ENCODE measurements at places on chromosomes 16 and 17.
A peak's percentile ranks its signal among the peaks of the same experiment; 100 is the strongest.

GRCh38 chr16:68089067-68089466 lies 3.9 kb downstream of the NFATC3 start:
- no peak for DNase-seq

DNA sequence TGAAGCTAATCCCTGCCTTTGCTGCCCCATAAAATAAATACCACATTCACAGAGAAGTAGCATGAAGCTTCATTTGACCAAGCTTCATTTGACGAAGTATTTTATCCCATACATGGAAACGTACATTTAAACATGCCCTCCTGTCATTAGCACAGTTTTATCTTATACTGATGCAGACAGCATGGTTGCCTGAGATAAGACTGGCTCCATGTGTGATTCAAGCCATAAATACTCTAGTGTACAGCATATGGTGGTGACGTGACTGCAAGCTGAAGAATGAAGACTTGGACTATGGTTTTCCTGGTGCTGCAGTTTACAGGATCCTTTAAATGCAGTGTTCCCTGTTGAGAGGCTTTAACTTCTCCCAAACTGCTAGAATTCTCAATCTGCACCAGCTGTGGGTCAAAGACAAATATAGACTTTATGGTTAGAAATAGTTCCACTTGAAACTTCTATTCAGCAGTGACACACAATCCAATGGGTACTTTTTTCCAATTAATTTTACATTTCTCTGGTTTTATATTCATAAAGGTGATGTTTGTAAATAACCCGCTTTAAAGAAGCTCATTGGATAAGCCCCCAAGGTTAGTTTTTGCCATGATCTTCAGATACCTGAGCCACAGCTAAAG lies 64.9 kb downstream of the CYB561 start:
- DNase-seq, result peak; percentile 42

DNA sequence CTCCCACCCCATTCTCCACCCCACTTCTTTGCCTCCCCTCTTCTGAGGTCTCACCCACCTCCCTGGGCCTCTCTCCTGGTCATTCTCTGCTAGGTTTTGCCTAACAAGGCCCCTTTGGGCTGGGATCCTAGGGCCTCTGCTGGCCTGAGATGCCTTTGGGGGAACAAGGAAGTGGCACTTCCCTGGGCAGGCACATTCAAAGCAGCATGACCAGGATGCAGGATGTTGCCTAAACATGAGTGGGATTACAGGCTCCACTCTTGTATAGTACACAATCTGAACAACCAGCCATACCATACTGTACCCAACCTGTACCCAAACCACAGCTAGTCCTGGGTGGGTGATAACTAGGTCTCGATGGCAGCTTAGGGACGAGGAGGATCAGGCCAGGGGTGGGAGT lies 9.0 kb downstream of the GALK1 start:
- DNase-seq, result no peak

GRCh38 chr17:57785022-57785421 lies 39.9 kb upstream of the CCDC182 start:
- DNase-seq, result no peak

GRCh38 chr17:4500191-4500571 lies 1.5 kb downstream of the SPNS2 start:
- no peak for DNase-seq

GRCh38 chr17:17116406-17116805 lies 74.1 kb downstream of the MPRIP start:
- DNase-seq, result no peak

- DNase-seq, result no peak
Observed at GRCh38 chr16:1199347-1200013, 25.6 kb downstream of the TPSG1 start.

GRCh38 chr17:35531160-35531559 lies 6.3 kb downstream of the SLFN12L start:
- no peak for DNase-seq

DNA sequence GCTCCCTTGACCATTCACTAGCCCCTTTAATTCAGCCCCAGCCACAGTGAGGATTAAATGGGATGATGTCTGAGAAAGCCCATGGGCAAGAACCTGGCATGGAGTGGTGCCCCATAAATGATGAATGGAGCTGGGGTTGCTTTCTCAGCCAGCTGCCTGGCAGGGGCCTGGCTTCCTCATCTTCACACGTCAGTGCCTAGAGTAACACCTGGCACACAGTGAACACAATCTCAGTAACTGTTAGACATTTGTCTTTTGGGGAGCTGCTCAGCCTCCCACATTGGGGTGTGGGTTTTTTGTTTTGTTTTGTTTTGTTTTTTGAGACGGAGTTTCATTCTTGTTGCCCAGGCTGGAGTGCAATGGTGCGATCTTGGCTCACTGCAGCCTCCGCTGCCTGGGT lies 47.5 kb upstream of the MEOX1 start:
- DNase-seq, result no peak

DNA sequence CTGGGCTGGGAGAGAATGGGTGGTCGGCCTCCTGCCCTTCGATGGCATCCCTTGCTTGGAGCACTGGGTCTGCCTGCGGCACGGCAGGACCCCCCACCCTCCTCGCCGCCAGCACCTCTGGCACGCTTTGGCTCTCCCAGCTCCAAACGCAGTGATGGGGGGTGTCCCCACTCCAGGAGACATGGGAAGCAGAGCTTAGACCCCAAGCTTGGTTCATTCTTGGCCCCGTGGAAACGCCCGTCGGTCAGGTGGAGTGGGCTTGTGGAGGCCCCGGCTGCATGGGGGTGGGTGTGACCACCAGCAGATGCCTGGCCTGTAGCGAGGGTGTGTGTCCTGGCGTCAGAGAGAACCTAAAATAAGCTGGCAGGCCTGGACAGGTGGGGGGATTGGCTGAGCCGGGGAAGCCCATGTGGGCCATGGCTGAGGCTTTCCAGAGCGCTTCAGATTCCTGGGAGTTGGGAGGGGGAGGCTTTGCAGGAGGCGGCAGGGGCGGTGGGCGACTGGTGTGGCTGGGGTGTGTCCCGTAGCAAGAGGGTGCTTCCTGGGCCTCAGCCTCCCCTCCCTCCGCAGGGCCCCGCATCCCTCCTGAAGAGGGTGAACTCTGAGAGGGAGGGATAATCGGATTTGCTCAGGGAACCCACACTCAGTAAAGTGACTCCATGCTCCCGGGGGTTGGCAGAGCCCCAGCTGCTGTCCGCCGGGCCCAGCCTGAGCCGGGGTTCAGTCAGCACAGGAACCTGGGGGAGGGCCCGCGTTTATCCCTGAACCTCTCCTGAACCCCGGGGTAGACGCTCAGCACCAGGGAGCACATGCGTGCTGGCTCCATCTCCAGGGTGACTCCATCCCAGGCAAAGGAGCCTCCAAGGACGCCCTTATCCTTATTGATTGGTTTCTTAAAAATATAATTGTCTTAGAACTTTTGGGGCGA lies 3.4 kb downstream of the CACNA1H start:
- DNase-seq, result no peak

DNA sequence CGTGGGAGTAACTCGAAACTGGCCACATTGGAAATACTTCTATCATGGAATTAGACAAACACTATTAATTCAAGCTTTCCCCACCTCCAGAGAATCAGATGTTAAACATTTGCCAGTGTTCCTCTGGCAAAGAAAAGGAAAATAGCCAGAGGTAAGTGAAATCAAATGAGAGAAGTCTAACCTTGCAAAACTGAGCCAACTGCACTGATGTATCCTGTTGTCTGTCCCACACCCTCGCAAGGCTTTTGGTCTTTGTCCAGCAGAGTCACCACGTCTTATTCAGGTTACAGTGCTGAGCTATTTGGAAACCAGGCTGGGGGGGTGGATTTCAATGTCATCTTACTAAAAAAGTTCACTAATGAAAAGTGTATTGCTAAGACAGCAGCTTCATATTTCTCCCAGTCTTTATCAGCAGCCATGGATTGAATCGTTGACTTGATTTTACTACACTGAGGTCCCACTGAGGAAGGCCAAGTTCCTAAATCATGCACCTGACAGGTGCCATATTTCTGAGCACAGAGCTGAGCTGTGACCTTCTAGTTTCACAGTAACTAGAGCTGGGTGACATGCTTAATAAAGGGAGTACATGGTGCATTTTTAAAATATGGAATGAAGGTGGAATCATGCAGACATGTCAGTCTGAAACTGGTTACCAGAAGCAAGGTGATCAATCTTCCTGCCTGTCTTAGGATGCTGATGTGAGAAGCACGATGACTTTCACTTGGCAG lies 85.2 kb upstream of the HSBP1 start:
- no peak for DNase-seq

DNA sequence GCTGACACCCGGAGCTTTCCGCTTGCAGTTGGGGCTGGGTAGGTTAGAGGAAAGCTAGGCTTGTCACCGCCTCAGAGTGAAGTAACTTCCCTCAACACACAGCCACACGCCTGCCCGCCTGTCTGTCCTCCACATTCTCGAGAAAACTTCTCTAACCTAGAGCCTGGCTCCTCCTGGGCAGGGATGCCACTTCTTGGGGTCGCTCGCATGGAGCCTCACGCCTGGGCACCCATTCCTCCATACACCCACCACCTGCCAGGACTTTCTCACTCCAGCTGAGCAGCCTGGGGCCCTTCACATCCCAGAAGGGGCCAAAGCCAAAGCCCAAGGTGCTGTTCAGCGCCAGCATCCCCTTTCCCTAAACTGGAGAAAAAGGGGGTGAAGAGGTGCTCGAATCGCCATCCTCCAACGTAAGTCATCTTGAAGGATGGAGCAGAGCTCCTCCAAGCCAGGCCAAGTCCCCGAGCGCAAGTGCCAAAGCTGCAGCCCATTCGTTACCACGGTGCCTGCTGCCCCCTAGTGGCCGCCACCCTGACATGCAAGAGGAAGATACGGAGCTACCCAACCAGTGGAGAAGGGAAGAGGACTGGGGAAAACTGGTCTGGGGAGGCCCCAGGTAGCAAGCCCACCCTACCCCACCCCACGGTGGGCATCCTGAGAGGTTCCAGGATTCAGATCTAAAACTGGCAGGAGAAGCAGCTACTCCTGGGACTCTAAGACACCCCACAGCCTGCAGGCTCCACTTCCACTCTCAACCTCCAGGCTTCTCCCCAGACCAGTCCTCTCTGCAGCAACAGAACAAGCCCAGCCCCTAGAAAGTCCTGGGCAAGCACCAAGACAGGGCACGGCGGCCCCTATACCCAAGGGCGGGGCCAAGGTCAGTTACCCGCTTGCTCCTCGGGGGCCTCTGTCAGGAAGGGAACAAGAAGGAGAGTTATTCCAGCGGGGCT lies 63.1 kb downstream of the MYO18A start:
- no peak for DNase-seq

DNA sequence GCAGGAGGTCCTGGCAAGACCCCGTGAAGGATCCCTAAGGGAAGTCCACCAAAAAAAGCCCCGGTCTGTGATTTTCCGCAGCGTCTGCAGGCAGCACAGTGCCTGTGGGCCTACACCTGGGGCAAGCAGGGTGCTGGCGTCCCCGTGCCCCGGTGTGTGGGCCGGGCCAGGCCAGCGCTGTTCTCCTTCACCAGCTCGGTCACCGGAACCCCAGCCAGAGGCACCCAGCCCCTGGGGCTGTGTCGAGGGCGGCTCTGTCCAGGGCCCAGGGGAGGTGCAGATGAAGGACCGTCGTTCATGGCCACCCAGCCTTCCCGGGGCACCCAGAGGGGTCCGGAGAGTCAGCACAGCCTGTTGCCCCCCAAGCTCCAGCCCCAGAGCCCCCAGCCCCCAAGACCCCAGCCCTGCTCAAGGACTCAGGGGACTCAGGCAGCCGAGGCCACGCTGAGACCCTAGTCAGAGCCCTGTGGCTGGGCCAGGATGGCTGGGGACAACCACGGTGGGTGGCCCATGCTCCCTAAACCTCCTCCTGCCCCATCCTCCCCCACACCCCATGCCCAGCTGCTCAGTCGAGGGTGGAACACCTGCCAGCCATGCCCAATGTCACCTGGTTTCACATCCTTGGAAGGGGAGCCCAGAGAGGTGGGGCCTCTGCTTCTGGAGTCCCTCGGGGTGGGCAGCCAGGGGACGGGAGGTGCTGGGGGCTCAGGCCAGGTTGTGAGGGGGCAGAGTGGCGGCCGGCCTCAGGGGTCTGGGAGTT lies 5.7 kb upstream of the C1QTNF8 start:
- DNase-seq, result no peak

DNA sequence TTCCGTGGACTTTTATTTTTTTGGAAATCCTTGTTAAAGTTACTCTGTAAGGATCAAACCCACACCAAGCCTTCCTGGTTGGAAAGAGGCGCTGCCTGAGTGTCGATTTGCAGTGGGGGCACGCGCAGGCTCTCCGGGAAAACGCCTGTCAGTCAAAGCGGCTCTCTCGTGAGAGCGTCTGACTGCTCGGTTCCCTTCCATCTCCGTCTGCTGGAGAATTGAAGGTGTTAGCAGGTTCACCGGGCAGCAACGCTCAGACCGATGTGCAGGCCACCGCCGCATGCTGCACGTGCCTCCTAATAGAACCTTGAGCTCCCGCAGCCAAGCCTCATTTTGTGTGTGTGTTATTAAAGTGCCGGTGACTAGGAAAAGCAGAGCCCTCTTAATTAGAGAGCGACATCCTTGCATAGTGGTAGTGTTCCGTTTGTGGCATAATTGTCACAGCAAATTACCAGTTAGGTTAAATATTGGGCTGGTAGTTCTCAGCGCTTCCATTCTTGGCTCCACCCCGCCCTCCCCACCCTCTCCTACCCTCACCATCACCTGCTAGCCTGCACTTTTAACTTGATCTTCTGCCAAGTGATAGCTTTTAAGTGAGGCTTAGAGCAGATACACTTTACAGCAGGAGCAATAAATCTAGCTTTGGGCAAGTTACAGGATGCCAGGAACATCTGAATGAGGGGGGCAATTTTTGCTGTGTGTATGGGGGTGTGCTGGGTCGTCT lies 75.5 kb downstream of the RPA1 start:
- no peak for DNase-seq

DNA sequence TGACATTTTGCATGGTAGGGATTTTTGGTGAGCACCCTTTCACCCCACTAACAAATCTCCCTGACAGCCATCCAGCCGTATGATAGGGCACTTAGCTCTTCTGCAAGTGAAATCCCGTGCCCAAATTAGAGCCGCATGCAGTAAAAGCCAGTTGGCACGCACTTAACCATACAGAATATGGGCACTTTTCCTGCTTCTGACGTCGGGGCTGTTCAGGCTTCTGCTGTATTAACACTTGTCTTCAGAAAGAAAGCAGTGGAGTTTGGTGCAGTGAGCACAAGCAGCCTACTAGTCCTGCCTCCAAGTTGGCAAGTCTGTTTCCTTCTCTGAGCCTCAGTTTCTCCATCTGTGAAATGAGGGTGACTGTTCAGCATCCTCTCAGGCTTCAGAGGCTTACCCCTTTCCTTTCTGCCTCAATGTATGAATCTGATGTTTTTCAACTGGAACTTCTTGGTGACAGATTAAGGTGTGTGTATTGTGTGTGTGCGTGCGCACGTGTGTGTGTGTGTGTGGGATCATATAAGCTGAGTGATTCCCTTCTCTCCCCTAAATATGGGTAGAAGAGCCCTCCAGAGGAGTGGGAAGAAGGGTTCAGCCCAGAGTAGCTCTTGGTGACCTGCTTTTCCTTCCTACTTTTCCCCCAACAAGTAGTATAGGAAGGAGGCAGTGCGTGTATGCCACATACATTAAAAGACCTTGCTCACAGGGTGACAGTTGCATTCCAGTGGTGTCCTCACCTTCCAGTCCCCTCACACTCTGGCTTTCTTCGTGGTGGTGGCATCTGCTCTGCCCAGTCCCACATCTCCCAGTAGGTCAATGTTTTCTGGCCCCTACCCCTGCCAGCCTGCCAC lies 19.0 kb downstream of the IGF2BP1 start:
- DNase-seq, result no peak

GRCh38 chr16:74743668-74744299 lies 30.8 kb downstream of the FA2H start:
- DNase-seq, result peak; percentile 20

Measured in AG04450 (cell line).